Stimulated activated CD4-positive, alpha-beta T cell treated with anti-CD3 and anti-CD28 coated beads, Interleukin-4, amount 100 ng/mL, for 4 hours (primary cell): ENCODE measurements at places on chromosomes 4 and X.
A peak's percentile ranks its signal among the peaks of the same experiment; 100 is the strongest.

DNA sequence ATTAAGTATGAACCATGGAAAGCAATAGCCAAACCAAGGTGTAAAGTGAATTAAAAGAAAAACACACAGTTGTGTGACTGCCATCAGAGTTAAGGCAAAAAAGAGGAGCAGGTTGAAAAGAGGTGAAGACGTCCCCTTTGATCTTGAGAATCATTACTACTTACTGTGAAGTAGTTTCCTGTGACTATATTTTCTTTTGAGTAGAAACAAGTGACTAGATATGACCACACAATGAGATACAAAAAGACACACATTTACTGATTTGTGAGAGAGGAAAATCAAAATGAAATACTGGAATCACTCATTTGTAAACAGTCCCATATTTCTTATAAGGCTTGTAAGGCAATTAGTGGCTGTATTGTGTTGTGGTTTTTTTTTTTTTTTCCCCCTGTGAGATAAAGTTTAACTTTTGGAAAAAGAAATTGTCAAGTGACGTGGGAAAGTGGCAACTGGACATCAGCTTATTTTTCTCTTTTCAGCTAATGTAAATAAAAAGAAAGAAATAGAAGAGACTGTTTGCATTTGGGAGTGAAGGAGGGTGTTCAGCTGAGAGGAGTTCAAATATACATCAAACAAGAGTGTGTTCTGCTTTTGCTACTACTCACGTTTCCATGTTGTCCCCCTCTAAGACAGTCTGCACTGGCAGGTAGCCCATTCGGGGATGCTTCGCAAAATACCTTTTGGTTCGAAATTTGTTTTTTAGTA, 106.4 kb upstream of the FTHL17 start:
- no peak for DNase-seq

DNA sequence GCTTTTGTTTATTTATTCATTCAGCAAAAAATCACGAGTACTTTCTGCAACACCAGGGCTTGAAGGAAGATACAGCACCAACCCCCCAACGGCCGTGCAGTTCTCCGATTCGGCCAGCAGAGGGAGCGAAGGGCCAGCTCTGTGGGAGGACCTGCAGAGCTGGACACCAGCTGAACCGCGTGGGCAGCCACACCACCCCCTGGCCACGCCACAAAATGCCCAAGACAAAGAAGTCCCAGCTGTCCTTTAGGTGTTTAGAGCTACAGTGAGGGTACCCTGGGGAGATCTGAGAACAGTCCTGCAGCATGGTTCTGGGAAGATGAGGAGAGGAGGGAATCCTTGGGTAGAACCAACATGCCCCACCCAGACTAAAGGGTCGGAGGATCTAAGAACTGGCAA, 83.1 kb downstream of the RELL1 start:
- peak; percentile 52 for DNase-seq

DNA sequence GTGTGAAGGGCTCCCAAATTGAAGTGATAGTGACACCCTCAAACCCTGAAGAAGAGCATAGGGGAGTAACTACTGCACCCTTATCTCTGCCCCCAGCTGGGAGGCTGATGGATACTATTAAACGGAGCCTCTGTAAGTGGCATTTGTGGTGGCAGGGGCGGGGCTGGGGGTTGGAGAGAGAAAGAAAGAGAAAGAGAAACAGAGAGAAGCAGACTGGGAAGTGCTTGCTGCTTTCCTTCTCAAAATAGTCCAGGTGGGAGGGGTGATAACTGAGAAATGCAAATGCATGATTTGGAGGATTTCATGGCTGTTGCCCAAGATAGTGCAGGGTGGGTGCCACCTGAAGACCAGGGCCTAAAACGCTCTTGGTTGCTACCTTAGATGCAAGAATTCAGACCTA, 253.5 kb upstream of the GATB start:
- peak; percentile 30 for DNase-seq

DNA sequence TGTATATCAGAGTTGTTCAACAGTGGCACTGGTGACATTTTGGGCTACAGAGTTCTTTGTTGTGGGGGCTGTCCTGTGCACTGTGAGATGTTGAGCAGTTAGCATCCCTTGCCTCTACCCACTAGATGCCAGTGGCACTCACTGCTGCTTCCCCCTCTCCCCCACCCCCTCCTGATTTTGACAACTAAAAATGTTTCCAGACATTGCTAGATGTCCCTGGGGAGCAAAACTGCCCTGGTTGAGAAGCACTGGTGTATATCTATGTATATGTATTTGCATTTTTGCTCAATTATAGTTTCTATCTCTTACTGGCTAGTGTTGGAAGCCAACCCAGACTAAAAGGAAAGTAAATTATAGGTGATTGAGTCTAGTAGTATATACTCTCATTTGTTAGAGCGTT, 2.4 kb downstream of the TMEM131L start:
- no peak for DNase-seq

GRCh38 chr4:5782829-5783476, 72.0 kb downstream of the EVC start:
- DNase-seq, result no peak

GRCh38 chrX:11739776-11740175, 18.3 kb upstream of the MSL3 start:
- no peak for DNase-seq

DNA sequence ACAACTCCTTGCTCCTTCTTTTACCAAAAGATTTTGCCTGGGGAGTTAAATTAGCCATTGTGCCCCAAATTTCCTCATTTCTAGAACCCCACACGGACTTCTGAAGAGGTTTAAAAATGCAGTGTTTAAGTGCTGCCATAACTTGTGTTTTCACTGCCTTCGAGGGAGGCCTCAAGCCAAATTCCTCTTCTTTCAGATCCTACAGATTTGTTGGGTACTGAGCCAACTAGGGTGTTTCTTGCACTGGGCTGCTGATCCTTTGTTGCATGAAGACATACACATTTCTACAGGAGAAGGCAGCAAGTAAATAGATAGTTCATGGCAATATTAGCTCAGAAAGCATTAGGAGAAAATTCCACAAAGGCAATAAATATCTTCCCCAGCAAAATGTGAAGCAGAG, 43.8 kb downstream of the GLRA2 start:
- no peak for DNase-seq

GRCh38 chr4:39706334-39706733, 8.4 kb downstream of the UBE2K start:
- DNase-seq, result no peak

DNA sequence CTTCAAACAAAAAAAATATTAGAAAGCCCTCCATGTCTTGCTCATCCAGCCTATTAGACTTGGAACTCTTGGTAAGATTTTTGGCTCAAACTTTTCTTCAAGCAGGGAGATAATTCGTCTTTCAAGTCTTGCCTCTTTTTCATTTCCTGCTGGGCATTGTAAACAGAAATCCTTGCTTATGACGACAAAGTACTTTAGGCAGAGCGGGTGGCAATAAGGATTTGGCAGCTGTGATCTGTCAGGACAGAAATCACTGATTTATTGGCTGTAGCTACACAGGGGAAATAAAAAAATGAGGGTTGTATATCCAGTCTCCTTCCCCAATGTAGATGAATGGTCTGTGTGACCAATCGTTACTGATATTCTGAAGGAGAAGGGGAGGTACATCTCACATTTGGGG, 121.6 kb downstream of the SLC4A4 start:
- no peak for DNase-seq

DNA sequence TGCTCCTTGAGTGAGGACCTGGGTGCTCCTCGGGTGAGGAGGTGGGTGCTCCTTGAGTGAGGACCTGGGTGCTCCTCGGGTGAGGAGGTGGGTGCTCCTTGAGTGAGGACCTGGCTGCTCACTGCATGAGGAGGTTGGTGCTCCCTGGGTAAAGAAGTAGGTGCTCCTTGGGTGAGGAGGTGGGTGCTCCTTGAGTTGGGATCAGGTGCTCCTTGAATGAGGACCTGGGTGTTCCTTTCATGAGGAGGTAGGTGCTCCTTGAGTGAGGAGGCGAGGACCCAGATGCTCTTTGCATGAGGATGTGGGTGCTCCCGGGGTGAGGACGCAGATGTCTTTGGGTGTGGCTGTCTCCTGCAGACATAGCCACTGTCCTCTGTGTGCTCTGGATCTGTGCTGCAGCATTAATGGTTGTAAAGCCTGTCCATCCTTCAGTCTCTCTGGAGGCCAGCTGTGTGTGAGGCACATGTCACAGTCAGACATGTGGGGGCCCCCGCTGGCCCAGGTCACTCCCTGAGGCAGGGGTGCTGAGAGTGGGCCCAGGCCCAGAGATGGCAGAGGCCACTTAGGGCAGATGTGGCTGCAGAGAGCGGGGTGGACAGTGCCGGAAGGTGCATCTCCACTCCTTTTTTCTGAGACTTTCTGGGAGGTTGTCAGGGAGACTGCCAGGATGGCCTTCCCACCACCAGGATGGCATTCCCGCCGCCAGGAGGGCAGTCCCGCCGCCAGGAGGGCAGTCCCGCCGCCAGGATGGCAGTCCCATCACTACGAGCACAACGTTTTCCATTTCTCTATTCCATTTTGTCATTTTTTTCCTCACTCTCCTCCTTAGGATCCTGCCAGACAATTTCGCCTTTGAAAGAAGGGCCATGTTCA, 101.8 kb downstream of the HMX1 start:
- no peak for DNase-seq

DNA sequence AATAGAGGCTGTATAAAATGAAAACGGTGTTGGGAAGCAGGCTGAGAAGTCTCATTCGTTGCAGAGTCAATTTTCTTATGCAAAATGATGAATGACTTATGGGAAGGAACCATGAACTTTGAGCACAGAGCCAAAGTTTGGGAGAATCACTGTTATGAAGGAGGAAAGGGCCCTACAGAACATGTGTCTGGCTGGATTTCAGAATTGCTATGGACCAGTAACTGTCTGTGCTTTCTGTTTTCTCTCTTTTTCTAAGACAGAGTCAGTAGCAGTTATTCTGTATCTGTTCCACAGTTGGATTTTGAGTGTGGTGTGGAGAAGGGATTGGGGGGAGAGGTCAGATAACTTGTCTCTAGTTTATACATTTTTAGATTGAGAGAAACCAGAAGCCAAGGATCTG, 265.0 kb upstream of the HS3ST1 start:
- DNase-seq, result no peak

DNA sequence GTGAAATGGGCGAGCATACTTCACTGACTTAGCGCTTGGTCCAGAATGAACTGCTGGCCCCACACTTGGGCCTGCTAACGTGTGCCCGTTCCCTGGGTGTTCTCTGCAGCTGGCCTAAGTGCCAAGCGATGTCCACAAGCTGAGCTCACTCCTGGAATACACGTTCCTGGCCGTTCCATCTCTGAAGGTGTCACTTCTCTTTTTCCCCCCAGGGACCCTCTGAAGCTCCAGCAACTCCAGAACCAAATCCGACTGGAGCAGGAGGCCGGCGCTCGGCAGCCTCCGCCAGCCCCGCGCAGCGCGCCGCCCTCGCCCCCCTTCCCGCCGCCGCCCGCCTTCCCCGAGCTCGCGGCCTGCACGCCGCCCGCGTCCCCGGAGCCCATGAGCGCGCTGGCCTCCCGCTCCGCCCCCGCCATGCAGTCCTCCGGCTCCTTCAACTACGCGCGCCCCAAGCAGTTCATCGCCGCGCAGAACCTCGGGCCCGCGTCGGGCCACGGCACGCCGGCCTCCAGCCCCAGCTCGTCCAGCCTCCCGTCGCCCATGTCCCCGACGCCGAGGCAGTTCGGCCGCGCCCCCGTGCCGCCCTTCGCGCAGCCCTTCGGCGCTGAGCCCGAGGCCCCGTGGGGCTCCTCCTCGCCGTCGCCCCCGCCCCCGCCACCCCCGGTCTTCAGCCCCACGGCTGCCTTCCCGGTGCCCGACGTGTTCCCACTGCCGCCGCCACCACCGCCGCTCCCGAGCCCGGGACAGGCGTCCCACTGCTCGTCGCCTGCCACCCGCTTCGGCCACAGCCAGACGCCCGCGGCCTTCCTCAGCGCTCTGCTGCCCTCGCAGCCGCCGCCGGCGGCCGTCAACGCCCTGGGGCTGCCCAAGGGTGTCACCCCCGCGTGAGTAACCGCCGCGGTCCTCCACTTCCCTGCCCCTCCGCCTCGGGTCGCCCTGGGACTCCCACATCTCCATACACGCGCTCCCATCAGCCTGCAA, 132.3 kb downstream of the CBR4 start:
- DNase-seq, result no peak

- no peak for DNase-seq
Observed at GRCh38 chr4:101791182-101791558, 640 bp downstream of the BANK1 start.

DNA sequence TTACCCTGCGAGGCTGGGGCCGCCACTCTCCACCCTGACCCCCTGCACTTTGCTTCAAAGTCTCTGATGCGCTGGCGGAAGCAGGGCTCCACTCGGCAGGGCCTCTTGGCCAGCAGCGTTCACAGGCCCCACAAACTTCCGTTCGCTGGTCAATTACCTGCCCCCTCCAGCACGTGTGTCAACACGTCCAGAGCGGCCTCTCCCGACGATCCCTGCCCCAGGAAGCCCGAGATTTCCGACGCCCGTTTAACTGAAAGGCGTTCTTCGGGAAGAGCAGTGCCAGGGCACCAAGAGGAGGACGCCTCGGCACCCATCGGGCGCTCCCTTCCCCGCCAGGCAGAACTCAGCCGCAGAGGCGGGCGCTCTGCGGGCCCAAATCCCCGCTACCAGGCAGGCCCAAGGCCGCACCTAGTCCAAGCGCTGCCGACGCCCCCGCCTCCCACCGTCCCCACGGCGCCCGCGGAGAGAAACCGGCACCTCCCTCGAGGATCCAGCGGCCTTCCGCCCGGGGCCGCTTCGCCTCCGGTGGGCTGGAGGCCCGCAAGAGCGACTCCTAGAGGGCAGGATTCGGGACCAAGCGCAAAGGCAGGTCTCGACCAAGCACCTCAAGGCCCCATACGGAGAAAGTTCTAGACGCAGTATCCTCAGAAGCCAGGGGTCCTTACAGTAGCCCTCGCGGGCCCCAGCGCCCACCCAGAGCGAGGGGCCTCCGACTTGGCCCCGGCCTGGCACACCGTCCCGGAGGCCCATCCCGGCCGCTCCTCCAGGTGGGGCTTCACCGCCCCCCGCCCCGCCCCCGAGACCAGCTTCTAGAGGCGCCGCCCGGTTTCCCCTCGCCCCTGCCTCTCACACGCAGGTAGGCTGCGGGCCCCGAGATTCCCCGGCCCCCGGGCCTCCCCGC, 586 bp downstream of the BCAP31 start:
- peak; percentile 36 for DNase-seq

- no peak for DNase-seq
Observed at GRCh38 chrX:53738370-53738906, 51.9 kb upstream of the HUWE1 start.

- DNase-seq, result no peak
Observed at GRCh38 chrX:40147971-40148370, 50.2 kb upstream of the BCOR start.

- DNase-seq, result no peak
Observed at GRCh38 chr4:78291277-78291676, 234.2 kb downstream of the FRAS1 start.

GRCh38 chr4:143668930-143669552, 31.4 kb downstream of the FREM3 start:
- DNase-seq, result no peak

- DNase-seq, result no peak
Observed at GRCh38 chr4:56028165-56028564, 79.4 kb downstream of the CEP135 start.

DNA sequence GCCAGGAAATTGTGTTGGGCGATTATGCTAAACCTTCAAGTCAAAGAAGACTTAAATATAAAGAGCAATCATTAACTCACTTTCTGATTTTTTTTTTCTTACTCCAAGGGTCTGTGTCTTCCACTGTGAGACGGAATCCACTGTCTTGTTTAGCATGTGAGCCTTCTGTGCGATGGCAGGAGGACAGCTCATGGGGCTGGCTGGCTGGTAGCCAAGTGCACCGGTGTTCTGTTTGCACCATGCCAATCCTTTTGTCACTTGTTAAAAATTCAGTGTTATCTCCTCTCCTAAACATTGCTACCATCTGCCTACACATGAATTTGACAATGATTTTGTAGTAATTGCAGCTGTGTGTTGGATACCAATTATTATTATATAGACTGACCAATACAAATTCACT, 1056.3 kb upstream of the IGFBP7 start:
- no peak for DNase-seq
